ENCODE measurements at places on chromosomes 6 and 20.

DNA sequence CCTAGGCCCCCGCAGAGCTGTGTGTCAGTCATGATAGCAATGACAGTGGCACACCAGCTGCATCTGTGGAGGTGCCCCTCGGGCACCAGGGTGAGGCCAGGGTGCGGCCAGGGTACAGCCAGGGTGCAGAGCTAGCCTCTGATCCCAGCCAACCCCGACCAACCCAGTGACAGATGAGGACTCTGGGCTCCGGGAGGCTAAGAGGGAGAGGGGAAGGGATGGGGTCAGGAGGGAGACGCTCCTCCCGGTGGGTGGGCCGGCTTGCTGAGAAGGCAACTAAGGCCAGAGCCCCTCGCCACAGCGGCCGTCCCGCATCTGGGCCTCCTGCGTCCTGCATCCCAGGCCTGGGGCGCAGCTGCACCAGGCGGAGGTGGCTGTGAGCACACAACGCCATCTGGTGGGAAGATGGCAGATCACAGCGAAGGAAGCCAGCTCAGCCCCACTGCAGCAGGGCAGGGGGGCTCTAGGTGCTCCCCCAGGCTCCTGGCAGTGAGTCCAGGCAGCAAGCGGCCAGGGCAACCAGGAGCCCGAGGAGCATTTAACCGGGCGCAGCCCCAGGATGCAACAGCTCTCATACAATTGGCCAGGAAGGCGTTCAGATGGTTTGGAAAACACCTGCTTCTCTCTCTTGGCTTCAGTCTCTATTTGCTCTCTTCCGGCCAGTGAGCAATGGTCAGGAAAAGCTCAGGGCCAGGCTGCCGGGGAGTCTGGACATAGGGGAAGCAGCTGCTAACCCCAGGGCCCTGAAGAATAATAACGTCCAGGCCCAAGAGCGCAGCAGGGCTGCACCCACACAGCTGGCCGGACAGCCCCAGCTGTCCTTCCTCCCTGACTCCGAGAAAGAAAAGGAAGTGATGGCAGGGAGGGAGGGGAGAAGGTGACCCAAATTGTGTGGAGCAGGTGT is 169.4 kb downstream of the TAF4 start:
- DNase-seq, result peak; percentile 61

DNA sequence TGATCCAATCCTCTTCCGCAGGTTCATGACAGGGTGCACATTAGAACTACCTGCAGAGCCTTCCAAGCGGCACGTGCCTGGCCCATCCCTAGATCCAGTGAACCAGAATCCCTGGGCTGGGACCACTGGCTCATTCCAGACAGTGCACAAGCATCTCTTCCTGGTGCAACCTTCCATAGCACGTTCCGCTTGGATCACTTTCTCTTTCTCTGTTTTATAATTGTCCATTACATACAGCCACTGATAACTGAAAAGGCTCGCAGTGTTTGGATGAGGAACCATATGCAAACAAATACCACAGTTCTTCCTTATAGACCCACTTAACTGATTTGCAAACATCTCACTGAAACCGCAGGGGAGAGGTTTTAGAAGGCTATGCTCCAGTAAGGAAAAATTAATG is 59.6 kb upstream of the DDR1 start:
- no peak for DNase-seq

GRCh38 chr6:80969439-80969838 is 783.0 kb downstream of the TENT5A start:
- DNase-seq, result no peak

DNA sequence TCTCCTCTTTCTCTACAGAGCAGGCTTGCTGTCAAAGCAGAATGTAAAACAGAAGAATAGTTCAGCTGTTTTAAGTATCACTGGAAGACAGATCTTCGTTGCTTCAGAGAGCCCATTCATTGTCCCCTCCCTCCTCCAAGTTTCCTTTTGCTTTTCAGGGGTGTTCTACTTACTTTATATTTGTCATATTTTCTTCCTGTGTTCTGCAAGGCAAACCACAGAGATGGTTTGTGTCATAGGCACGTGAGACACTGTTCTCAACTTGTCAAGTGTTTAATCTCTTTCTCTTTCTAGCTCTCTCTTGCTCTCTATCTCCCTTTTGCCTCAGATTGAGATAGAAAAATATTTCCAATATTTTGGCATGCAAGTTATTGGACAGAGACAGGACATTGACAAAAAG is 228.9 kb upstream of the DEFB112 start:
- no peak for DNase-seq

- no peak for DNase-seq
Measured at GRCh38 chr6:158595223-158595622, 35.3 kb downstream of the TMEM181 start.

DNA sequence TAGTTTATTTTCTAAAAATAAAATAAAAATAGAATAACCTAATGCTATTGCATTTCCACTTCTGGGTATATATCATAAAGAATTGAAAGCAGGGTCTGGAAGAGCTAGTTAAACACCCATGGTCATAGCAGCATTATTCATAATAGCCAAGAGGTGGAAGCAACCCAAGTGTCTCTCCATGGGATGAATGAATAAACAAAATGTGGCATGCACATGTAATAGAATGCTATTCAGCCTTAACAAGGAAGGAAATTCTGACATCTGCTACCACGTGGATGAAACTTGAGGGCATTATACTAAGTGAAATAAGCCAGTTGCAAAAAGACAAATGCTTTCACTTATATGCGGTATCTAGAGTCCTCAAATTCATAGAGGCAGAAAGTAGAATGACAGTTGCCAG is 130.8 kb downstream of the TIAM2 start:
- no peak for DNase-seq

- DNase-seq, result no peak
Measured at GRCh38 chr6:2990932-2991506, 8.7 kb upstream of the NQO2 start.

DNA sequence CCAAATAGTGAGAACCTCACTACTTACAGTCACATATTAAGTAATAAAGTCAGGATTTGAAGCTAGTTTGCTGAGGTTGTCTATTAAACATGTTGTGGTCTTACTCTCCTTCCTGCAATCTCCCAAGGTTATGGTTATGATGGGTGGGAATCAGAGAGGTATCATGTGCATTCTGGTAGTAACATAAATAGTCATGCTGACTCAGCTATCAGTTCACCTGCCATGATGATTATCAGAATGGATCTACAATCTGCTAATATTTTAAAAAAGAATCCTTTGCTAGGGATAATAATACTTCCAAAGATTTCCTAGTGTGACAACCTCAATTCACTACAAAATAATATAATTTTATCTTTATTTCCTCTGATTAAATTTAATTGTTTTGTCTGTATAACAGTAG is 671.9 kb downstream of the KHDRBS2 start:
- DNase-seq, result no peak

GRCh38 chr20:49668181-49668877 is 45.3 kb downstream of the B4GALT5 start:
- peak; percentile 37 for DNase-seq

- DNase-seq, result no peak
Measured at GRCh38 chr20:59948212-59948611, 8.0 kb downstream of the FAM217B start.

- no peak for DNase-seq
Measured at GRCh38 chr6:90383196-90383822, 86.7 kb upstream of the BACH2 start.

- no peak for DNase-seq
Measured at GRCh38 chr6:135624402-135625295, 127.1 kb upstream of the AHI1 start.

DNA sequence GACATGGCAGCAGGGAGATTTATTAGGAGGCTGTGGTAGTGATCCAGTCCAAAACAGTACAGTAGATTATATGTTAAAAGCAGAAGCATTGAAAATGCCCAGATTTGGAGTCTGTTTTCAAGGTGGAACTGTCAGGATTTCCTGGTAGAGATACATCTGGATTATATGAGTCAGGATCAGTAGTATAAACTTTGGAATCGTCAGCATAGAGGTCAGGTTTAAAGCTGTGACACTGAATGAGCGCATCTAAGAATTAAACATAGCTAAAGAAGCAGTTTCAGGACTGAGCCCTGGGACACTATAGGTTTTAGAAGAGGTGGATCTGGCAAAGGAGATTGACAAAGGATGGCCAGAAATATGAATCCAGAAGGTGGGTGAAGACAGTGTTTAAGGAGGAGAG is 60.4 kb downstream of the RNF144B start:
- no peak for DNase-seq

GRCh38 chr6:106536851-106537250 is 92.4 kb downstream of the RTN4IP1 start:
- DNase-seq, result no peak

GRCh38 chr20:43513372-43513930 is 6.0 kb downstream of the L3MBTL1 start:
- no peak for DNase-seq

- no peak for DNase-seq
Measured at GRCh38 chr6:100103931-100104330, 109.9 kb upstream of the MCHR2 start.
